Myocyte (in vitro differentiated cells): ENCODE measurements at places on chromosomes 3 and 15.
A peak's percentile ranks its signal among the peaks of the same experiment; 100 is the strongest.

DNA sequence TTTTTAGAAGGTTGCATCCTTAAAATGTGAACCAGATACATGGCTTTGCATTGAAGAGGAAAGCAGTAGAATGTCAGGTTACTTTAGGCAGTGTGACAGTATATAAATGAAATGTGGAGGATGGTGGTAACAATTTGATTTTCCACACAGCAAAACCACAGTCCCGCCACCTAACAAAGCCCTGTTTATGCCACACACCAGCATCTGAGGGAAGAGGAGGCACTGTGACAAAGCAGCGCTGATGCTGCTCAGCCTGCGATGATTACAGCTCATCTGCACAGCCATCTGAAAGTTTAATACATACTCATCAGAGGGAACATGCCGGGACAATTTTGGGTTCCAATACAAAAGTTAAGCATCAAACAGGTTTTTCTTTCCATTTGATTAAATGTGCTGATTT lies 8.9 kb downstream of the RNF7 start:
- DNase-seq: peak; percentile 35

DNA sequence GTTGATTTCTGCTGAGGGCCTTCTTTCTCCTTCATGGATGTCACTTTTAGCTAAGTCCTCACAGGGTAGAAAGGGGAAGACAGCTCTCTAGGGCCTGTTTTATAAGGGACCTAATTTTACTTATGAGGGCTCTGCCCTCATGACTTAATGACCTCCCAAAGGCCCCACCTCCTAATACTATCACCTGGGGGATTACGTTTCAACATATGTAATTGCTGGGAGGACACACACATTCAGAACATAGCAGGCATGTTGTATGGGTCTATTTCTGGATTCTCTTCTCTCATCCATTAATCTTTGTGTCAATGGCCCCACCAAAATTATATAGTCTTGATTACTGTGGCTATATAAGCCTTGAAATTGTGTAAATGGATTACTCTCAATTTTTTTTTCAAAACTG lies 255.0 kb downstream of the CLSTN2 start:
- no peak for DNase-seq

DNA sequence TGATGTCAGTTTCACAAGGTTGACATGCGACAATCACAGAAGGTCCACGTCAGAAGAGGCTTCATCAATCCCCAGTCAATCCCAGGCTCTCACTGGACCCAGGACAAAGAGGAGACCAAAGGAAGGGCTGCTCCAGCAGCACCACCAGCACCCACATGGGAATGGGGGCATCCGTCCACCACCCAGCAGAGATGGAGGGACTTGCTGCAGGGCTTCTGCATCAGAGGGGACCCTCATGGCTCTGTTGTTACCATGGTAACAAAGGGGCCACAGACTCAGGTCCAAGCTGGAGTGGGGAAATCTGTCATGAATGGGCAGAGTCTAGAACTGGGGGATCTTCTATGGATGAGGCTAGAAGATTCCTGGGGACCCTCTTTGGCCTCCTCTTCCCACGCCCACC lies 13.1 kb downstream of the PLA2G4F start:
- DNase-seq: no peak

- DNase-seq: no peak
Observed at GRCh38 chr3:38085311-38085942, 46.4 kb downstream of the DLEC1 start.

- DNase-seq: no peak
Observed at GRCh38 chr3:37347941-37348340, 173.6 kb upstream of the LRRFIP2 start.

- DNase-seq: peak; percentile 3
Observed at GRCh38 chr3:71926262-71926600, 141.3 kb upstream of the PROK2 start.

DNA sequence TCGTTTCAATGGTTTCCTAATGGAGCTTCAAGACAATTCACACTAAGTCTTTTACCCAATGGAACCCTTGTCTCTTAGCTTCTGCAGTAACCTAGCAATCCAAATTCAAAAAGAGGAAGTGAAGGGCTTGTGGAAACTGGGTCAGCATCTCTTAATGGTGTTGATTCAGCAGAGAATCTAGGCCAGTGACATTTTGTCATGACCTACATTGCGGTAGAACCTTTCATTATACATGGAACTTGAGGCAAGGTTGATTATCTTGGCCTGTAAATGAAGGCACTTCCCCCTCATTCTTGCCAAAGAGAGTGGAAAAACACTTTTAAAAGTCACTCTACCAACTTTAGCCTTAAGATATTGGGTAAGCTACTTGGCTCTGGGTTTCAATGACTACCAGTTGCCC lies 42.8 kb downstream of the C2CD4B start:
- DNase-seq: no peak

DNA sequence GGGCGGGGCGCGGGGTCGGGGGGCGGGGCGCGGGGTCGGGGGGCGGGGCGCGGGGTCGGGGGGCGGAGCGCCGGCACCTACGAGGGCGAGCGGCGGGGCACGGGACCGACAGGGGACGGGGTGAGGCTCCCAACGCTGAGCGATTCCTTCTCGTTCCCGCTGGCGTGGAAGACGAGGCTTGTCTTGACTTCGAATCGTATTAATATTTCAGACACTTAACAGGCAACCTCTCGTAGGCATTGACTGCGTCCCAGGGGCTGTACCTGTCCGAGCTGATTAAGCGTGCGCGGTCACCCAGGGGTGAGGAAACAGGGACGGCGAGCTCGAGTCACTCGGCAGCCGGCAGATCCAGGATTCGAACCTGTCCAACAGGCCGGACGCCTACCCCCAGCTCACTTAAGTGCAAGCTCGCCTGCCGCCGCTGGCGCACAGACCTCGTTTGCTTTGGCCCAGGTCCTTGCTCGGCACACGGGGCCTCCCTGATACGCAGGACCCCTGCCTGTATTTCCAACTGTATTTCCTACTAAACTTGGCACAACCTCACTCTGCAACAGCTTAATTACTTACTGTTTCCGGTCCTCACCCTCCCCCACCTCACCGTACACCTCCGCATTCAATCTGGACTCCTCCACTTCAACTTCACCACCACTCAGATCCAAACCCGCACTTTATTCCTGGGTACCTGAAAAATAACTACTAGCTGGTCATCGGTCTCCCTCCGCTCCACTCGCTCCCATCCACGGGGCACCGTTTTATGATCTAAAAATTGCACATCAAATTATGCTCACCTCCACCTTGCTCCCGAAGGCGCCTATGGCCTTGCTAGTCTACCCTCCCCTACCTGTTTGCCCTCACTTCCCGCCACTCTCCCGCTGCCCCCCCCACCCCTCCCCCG lies 722 bp upstream of the ZXDC start:
- DNase-seq: no peak

DNA sequence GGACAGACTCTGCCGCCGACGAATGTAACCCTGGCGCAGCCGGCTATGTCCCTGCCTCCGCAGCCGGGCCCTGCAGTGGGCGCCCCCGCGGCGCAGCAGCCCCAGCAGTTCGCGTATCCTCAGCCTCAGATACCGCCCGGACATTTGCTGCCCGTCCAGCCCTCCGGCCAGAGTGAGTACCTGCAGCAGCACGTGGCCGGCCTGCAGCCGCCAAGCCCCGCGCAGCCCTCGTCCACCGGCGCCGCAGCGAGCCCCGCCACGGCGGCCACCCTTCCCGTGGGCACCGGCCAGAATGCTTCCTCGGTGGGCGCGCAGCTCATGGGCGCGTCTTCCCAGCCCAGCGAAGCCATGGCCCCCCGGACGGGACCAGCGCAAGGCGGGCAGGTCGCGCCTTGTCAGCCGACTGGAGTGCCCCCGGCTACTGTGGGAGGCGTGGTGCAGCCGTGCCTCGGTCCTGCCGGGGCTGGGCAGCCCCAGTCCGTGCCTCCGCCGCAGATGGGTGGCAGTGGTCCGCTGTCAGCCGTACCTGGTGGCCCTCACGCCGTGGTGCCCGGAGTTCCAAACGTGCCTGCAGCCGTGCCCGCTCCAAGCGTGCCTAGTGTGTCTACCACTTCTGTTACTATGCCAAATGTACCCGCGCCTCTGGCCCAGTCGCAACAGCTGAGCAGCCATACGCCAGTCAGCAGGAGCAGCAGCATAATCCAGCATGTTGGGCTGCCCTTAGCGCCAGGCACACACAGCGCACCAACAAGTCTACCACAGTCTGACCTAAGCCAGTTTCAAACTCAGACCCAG lies 2.4 kb downstream of the TSC22D2 start:
- peak; percentile 78 for DNase-seq

- DNase-seq: peak; percentile 77
Observed at GRCh38 chr3:196518966-196519717, 4.0 kb upstream of the SMCO1 start.

DNA sequence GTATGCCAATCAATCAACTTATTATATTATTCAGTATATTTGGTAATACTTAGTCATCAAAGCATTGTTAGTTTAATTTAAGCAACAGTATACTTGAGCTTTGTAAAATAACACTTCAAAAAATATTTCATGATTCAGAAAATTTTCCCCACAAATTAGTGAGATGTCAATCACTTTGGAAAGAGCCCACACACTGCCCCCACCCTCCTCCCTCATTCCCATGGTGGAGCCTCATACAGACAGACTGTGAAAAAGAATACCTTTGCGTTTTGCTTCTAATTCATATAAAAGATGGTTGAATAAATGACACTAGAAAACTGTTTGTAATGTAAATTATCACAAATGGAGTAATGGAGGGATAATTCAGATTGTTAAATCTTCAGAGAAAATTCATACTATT lies 43.3 kb upstream of the MYO5C start:
- no peak for DNase-seq

- no peak for DNase-seq
Observed at GRCh38 chr3:22959593-22959992, 243.5 kb upstream of the UBE2E2 start.

GRCh38 chr15:85676342-85677098 lies 118.2 kb downstream of the KLHL25 start:
- no peak for DNase-seq

- no peak for DNase-seq
Observed at GRCh38 chr15:64532521-64533315, 72.3 kb downstream of the ZNF609 start.

GRCh38 chr3:24886501-24886900 lies 391.9 kb upstream of the THRB start:
- no peak for DNase-seq

- DNase-seq: no peak
Observed at GRCh38 chr3:5473471-5473870, 286.0 kb downstream of the EDEM1 start.

DNA sequence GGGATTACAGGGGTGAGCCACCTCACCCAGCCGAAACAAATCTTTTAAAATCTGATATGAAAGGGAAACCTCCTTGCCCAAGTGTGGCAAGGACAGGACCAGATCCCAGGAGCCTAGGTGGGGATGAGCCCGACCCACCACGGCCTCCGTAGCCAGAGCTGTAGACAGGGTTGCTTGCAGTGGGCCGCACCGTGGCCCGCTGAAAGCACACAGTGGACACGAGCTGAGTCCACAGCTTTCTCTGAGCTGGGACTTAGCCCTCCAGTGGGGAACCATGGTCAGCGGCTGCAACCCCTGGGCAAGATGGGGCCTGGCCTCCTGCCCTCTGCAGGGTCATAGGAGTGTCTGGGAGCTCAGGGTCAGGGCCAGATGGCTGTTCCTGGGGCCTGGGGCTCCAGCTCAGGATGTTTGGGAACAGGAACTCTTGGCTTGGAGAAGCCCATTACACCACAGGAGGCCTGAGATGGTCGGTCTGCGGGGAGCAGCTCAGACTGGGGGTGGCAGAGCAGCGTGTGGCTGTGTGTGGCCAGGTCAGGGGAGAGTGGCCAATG lies 24.7 kb downstream of the GP9 start:
- no peak for DNase-seq

DNA sequence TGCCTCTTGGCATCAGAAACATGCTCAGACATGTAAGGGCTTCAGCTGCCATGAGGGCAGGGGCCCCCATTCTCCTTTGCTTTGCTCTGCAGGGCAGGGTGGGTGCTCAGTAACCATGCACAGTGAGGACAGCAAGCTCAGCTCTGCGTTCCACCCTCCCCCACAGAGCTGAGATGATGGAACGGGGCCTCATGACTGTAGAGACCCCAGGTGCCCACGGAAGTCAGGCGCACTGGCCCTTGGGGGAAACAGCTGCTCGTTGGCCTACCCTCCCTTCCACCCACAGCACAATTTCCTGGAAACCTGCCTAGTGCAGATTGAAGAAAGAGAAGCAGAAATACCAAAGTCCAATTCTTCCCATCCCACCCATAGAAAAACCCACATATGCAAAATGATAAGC lies 10.5 kb downstream of the CTXND1 start:
- peak; percentile 19 for DNase-seq

DNA sequence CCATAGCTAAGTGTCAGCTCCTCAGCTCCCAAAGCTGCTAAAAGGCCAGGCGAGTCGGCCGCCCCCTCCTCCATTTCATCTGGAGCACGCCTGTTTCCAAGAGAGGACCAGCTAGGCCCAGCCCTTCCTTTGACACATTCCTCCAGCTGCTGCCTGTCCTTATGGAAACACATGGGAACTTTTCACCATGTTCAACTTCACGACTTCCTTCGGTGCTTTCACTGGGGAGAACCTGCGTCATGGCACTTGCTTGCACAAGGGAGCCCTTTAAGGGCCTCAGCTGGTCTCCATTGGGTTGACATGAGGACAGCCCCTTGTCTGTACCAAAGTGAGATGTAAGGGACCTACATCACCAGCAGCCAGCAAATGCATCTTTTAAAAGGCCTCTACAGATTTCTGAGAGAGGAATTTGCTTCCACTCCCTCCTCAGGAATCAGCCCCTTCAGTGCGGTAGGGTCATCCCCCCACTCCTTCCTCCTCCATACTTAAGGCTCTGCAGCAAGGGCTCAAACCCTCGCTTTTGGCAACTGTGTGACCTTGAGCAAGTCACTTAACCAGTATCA lies 2.1 kb downstream of the MAGI1 start:
- no peak for DNase-seq

DNA sequence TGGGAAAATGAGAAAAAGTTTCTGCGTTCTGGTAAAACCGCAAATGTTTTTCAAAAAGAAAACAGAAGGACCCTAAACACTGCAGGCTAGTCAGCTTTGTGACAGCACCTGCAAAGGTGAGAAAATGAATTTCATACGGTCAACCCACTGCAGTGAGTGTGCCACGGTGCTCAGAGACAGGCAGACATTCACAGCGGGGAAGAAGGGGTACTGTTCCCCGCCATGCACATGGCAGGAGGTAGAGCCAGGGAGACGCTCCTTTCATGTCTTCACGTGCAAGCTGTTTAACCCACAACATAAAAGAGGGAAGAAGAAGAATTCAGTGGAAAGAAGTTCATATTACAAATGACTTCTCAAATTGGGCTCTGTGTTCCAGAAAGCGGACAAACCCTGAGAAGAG lies 109.5 kb downstream of the SEC22A start:
- DNase-seq: no peak

- DNase-seq: peak; percentile 56
Observed at GRCh38 chr15:72060687-72061250, 57.2 kb downstream of the MYO9A start.

DNA sequence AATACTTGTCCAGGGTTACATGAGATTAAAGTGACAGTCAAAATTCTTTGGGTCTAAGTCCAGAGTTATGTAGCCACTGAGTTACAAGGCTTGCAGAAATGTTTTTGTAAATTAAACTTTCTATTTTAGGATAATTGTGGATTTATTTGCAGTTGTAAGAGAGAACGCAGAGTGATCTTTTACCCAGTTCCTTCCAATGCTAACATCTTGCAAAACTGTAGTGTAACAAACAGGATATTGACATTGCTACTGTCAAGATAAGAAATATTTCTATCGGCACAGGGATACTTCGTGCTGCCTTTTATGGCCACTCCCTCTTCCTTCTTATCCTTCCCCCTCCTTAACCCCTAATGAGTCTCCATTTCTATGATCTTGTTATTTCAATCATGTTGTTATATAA lies 1022.9 kb downstream of the MCTP2 start:
- DNase-seq: no peak
